ENCODE measurements at places on chromosomes 5 and 9.

GRCh38 chr9:99803694-99804093 is 18.0 kb upstream of the NR4A3 start:
- no peak for DNase-seq

GRCh38 chr5:143692342-143692741 is 119.6 kb upstream of the HMHB1 start:
- DNase-seq = no peak

DNA sequence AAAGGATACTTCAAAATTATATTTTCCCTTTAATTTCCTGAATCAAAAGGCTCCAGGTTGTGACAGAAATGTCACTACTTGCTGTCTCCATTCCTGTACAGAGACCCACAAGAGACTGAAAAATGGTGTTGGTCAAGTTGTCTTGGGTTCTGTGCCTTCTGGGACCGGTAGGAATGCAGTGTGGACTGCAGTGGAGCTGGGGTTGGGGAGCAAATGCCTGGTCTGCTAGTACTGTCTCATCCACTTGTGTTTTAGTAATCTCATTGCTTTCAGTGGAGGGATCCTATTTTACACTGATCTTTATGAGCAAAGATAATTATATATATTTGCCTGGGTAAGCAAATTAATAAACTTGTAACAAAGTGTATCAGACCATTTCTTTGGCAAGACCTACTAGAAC is 24.2 kb upstream of the CATSPER3 start:
- DNase-seq = no peak

DNA sequence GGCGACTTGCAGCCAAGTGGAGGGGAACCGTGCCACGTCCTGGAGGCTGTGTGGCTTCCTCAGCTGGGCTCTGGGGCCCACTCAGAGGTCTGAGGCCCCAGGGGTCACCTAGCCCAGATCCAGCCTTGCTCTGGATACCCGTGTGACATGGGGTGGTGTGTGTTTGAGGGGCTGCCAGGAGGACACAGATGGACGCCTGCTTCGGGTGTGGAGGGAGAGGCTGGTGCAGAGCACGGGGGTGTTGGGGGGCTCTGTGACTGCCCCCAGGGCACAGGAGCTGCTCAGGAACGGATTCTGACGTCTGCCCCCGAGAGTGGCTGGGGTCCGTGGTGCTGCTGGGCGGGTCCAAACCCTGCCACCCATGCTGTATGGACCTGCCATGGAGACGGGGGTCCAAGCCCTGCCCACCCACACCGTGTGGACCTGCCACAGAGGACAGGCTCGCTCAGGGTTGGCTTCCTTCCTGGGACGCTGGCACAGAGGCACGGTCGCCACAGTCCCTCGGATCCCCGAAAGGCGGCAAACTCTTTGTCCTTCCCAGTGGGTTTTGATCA is 10.5 kb downstream of the INPP5E start:
- no peak for DNase-seq

- peak; percentile 5 for DNase-seq
Observed at GRCh38 chr5:25754895-25755294, 1110.1 kb upstream of the CDH10 start.

DNA sequence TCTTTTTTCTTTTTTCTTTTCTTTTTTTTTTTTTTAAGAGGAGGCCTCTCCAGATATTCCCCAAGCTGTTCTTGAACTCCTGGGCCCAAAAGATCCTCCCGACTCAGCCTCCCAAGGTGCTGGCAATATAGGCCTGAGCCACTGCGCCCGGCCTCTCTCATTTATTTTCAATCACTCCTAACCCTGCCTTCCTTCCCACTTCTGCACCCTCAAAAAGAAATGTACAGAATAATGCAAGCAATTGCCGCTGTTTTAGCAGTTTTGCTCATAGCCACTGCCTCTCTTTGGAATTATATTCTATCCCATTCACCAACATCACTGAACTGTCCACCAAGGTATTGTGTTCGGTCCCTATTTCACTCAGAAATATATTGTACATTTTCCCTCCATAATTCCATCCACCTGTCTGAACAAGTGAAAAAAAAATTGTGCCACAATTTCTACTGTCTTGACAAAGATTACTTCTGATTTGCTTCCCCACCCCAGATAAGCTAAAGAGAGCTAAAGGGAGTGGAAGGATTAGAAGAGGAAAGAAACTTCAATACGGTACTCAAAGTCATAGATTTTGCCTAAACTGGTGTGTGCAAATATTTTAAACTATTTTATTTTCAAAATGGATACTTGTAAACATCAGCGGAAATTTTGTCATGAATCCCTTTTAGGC is 1.9 kb downstream of the FNBP1 start:
- no peak for DNase-seq

- no peak for DNase-seq
Observed at GRCh38 chr5:16869821-16870796, 66.0 kb downstream of the MYO10 start.

DNA sequence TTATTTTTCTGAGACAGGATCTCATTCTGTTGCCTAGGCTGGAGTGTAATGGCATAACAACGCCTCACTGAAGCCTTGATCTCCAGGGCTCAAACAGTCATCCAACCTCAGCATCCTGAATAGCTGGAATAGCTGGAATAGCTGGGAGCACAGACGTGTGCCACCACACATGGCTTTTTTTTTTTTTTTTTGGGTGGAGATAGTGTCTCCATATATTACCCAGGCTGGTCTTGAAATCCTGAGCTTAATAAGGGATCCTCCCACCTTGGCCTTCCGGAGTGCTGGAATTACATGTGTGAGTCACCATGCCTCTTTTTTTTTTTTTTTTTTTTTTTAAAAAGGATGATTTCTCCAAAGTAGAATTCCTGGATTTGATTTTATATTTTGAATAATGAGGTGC is 60.7 kb downstream of the NSD1 start:
- no peak for DNase-seq

- DNase-seq = no peak
Observed at GRCh38 chr9:8468045-8468637, 668.6 kb upstream of the DMAC1 start.

DNA sequence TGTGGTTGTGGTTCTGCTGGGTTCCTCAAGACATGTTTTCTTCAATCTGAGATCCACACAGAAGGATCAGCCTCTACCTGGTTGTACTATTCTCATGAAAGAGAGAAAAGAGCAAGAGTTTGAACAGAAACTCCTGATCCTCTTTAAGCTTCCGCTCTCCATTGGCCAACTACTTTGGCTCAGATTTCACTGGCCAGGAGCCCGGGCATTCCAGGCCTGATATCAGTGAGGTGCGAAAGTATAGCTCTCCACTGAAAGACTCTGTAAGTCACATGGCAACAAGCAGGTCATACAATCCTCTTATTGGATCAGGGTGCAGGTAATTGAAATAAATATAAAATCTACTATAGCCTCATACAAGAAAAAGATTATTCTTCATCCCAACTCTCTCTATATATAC is 920.5 kb downstream of the TLE4 start:
- DNase-seq = no peak

GRCh38 chr5:95621839-95622629 is 2.1 kb downstream of the GPR150 start:
- DNase-seq = no peak

DNA sequence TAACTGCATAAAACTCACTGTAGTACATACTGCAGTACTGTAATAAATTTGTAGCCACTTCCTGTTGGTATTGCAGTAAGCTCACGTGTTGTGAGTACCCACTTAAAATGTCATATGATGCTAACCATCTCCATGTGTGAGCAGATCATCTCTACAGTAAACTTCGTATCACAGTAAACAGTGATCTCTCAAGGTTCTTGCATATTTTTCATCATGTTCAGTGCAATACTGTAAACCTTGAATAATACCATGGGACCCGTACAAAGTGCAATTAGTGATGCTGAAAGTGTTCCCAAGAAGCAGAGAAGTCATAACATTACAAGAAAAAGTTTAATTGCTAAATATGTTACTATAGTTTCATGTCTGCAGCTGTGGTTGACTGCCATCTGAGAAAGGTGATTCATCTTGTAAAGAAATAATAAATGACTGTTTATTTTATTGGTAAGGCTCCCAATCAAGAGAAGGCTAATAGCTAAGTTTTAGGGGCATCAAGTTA is 253.8 kb upstream of the POU5F2 start:
- DNase-seq = no peak

GRCh38 chr5:8714198-8714597 is 831.7 kb downstream of the SEMA5A start:
- DNase-seq = no peak

DNA sequence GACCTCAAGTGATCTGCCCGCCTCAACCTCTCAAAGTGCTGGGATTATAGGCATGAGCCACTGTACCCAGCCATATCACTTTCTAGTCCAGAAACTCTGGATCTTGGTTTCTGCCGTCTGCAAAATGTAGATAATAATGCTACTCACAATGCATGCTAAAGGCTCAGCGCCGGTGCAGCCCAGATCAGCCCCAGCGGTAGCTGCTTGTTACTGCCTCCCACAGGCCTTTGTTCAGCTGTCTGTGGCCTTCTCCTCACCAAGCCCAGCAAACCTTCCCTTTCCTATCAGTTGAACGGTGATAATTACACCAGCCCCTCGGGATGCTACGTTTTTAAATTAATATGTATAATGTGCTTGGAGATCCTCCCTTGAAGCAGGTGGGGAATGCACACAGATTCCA is 26.2 kb upstream of the MSX2 start:
- no peak for DNase-seq

DNA sequence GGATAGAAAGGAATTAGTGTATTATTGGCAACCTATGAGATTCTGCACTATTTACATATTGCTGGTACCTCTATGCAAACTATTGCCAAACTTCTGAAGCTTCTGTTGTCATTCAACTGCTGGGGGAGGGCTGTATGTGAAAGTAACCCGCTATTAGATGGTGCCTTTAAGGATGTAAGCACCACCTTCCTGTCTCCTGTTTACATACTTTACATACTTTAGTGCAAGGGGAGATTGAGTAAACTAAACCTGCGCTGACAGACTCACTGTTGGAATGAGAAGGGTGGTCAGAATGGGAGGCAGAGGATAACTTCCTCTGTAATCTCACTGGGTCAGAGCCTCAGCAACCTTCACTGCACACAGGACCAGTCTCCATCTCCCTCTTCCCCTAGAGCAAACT is 123.8 kb downstream of the NR3C1 start:
- DNase-seq = no peak

- no peak for DNase-seq
Observed at GRCh38 chr5:171961117-171961516, 45.3 kb downstream of the FBXW11 start.

- DNase-seq = no peak
Observed at GRCh38 chr5:176440927-176441706, 7.1 kb upstream of the FAF2 start.

- no peak for DNase-seq
Observed at GRCh38 chr9:107240260-107240659, 42.8 kb upstream of the RAD23B start.

GRCh38 chr5:62127098-62127736 is 178.8 kb upstream of the KIF2A start:
- no peak for DNase-seq

- DNase-seq = no peak
Observed at GRCh38 chr5:23136958-23137357, 283.8 kb upstream of the CDH12 start.

DNA sequence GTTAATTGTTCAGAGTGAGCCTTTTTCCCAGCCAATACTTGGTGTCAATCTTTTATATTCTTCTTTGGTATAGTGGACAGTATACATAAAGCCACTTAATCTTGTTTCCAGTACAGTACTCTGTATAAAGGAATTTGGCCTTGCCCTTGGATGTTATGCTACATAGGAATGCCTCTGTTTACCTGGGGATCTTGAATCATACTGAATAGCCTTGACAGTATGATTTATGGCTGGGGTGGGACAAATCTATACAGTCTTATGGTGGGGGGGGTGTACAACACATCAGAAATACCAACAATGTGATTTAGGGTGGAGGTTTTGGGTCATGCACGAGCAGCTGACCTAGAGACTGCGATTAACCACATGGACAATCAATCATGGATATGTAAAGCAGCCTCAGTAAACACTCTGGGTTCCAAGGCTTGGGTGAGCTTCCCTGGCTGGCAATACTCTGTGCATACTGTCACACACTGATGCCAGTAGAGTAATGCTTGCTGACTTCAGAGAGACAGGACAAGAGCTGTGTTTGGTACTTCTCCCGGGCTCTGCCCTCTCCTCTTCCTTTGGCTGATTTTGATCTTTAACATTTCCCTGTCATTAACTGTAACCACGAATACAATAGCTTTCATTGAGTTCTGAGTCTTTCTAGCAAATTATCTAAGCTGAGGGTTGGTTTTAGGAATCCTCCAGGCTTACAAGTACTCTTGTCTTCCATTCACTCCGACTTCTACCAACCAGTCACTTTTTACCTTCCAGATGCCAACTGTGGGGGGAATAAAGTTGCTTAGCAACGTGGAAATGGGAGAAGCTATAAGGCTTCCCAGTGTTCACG is 84.6 kb downstream of the IARS1 start:
- DNase-seq = no peak

DNA sequence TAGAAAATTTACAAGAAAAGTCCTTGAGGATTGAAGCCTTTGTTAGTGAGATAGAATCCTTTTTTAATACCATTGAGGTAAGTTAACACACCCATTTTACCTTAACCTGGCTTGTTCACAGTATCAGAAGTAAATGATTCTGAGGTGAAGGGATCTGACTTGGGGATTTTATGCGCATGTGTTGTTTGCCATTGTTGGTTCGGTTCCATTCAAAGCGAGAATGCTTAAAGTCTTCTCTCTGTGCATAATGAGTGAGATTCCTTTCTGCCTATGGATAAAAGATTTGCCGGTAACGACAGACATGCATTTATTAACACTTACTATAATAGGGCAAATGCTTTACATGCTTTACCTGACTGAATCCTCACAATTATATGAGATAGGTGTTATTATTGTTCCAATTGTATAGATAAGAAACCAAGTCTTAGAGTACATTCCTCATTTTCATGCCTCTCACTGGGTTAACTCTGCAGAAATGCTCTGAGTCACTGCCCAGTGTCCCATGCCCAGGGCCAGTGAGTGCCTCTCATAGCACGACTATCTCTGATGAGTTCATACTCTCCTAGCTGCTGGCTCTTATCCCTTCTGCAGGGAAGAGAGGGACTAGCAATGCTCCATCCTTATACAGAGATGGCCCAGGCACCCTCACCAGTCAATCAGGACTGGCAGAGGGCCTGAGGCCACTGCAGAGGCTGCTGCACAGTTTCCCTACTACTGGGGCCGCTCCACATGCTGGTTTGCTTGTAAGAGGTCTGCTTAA is 54.4 kb downstream of the CMYA5 start:
- no peak for DNase-seq

- no peak for DNase-seq
Observed at GRCh38 chr5:75062925-75063531, 10.7 kb upstream of the GCNT4 start.

DNA sequence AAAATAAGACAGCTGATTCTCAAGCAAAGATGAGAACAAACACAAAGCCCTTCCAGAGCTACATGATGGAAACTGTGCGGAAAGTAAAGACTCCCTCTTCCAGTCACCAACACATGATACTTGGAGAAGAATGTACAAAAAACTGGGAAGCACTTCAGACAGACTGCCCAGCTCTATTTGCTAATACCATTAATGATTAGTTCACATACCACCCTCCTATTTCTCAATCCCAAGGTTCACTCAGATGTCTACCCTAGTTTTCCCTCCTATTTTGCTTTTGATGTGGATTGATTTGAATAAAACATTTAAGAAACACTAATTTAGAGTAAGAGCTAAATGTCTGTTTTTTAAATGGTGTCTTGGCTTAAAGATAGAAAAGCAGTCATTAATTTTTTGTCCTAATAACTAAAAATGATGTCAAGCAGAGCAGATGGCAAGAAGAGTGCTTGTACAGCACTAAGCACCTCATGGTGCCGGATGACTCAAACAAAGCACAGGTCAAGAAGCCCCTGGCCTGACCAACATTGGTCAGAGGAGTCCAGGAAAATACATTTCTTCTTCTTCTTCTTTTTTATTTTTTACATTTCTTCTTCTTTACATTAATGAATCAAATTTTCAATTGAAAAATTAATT is 639.4 kb downstream of the PDE4D start:
- DNase-seq = no peak
